ENCODE measurements at places on chromosomes 12 and 14. TPM values are rescaled to one million over a fixed set of nuclear protein-coding genes. Genes with fewer than 3 reads are reported as not detected.

The C1QL4 gene
- total RNA-seq: not detected

The PELI2 gene
- 2.0 TPM for total RNA-seq

The MYRFL gene
- total RNA-seq: 0.14 TPM

The ETFRF1 gene
- 71.5 TPM for total RNA-seq

The ACVRL1 gene
- total RNA-seq: 36.9 TPM

The LHX5 gene
- not detected for total RNA-seq

The OASL gene
- 0.25 TPM for total RNA-seq

The C1S gene
- 108 TPM for total RNA-seq

The OTOGL gene
- total RNA-seq: 0.27 TPM

The PTPRO gene
- total RNA-seq: 0.82 TPM

GRCh38 chr12:30002677-30003076, 218.9 kb upstream of the TMTC1 start:
- no peak overlapping the region for H3K27ac ChIP-seq
- H3K36me3 ChIP-seq: no peaks in the 10 kb centered on the region
- H3K27me3 ChIP-seq: no peaks in the 10 kb centered on the region
- no peaks in the 10 kb centered on the region for H3K4me1 ChIP-seq

- DNase-seq: no peak
- H3K27me3 ChIP-seq: peaks cover 27% of the 10 kb centered on the region
- no peaks in the 10 kb centered on the region for H3K36me3 ChIP-seq
- no peak overlapping the region for H3K4me3 ChIP-seq
Observed at GRCh38 chr12:96112733-96113132, 77.3 kb upstream of the LTA4H start.

GRCh38 chr12:106986625-106987389, at the start of gene MTERF2:
TSS of gene MTERF2 (minus strand) at chr12:106987146. CDS start at chr12:106978714, 8,432 bp downstream.
- peak within 1 kb of the TSS; percentile 83 for H3K4me3 ChIP-seq
- DNase-seq: peak; percentile 95
- no peaks in the 10 kb centered on the region for H3K27me3 ChIP-seq
- H3K4me1 ChIP-seq: peaks cover 46% of the 10 kb centered on the region

DNA sequence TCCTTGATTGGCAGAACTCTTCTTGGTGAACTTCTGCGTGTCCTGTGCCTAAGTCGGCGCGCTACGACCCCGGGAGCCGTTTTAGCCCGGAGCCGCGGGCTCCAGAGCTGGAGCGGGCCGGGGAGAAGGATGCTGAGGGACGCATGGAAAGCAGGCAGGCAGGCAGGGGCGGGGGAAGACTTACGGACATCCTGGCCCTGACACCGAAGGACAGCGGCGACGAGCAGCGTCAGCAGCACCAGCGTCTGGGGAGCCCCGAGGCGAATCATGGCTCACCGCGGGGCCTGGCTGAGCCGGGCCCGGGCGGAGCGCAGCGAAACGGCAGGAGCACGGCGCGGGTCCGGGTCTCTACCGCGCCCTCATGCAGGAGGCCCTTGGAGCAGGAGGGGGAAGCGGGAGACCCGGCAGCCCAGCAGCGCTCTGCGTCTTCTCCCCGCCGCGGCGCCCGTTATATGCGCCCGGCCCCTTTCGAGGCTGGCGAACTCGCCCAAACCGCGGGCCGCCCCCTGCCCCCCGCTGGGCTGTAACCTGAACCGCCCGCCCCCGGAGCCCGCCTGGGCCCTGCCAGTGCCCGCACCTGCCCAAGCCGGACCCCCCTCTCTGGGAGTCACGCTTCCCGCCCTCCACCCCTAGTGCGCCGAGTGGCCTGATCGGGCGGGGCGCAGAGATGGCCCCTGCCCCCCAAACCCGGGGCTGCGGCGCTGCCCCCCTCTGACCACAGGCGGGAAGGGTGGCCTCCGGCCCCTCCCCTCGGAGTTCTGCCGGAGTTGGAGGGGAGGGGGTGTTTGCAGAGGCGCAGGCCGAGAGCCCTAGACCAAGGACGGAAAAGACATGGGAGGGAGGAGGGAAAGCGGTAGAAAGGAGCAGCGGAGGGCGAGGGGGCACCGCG, at the start of gene COL2A1:
Gene COL2A1, minus strand, starts transcription at position 424 of the 889 bp plus-strand sequence. Its CDS starts 155 bp downstream, at position 269.
- DNase-seq: no peak
- H3K27ac ChIP-seq: no peak within 1 kb of the TSS
- peaks cover 47% of the 10 kb centered on the region for H3K4me1 ChIP-seq
- H3K4me3 ChIP-seq: peak within 1 kb of the TSS; percentile 70
- peaks cover 70% of the 10 kb centered on the region for H3K27me3 ChIP-seq

DNA sequence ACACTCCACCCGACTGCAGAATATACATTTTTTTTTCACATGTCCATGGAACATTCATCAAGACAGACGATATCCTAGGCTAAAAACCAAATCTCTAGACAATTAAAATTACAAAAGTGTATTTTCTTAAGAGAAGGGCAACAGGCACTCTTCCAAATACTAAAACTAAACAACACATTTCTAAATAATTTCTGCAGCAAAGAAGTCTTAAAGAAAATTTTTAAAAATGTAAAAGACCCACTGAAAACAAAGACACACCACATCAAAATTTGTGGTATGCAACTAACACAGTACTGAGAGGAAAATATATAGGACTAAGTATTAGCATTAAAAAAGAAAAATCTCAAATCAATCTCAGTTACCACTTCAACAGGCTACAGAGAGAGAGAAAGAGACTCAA, 570.0 kb downstream of the SLC16A7 start:
- no peaks in the 10 kb centered on the region for H3K4me1 ChIP-seq
- no peaks in the 10 kb centered on the region for H3K27me3 ChIP-seq
- H3K27ac ChIP-seq: no peak overlapping the region
- H3K4me3 ChIP-seq: no peak overlapping the region

- no peaks in the 10 kb centered on the region for H3K4me1 ChIP-seq
- no peaks in the 10 kb centered on the region for H3K27me3 ChIP-seq
- no peak for DNase-seq
- no peak overlapping the region for H3K27ac ChIP-seq
- H3K4me3 ChIP-seq: no peak overlapping the region
- no peaks in the 10 kb centered on the region for H3K36me3 ChIP-seq
Observed at GRCh38 chr12:80988986-80989385, 51.3 kb upstream of the LIN7A start.

- no peak overlapping the region for H3K27ac ChIP-seq
- no peaks in the 10 kb centered on the region for H3K36me3 ChIP-seq
- peaks cover 68% of the 10 kb centered on the region for H3K27me3 ChIP-seq
Observed at GRCh38 chr14:99384450-99385417, 95.9 kb downstream of the SETD3 start.

- no peak overlapping the region for H3K27ac ChIP-seq
- no peak for DNase-seq
- no peak overlapping the region for H3K4me3 ChIP-seq
- H3K27me3 ChIP-seq: peaks cover 10% of the 10 kb centered on the region
Observed at GRCh38 chr12:126432780-126433179, 1367.5 kb downstream of the AACS start.

DNA sequence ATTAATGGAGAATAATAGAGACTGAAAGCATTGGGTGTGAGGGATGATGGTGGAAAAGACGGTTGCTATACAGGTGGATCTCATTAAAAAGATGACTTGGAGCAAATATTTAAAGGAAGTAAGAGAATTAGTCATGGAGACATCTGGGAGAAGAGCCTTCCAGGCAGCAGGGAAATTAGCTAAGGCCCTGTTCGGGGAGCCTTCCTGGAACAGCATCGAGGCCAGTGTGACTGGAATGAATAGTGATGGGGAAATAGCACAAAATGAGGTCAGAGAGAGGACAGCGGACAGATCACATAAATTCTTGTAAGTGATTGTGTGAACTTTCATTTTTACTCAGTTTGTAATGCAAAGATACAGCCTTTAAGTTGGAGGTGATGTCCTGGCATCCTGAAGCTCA, 842.3 kb downstream of the SLC6A15 start:
- DNase-seq: no peak
- H3K27ac ChIP-seq: no peak overlapping the region
- no peak overlapping the region for H3K4me3 ChIP-seq
- no peaks in the 10 kb centered on the region for H3K4me1 ChIP-seq
- no peaks in the 10 kb centered on the region for H3K27me3 ChIP-seq

- H3K27me3 ChIP-seq: no peaks in the 10 kb centered on the region
- H3K36me3 ChIP-seq: no peaks in the 10 kb centered on the region
- H3K4me3 ChIP-seq: no peak overlapping the region
- H3K27ac ChIP-seq: no peak overlapping the region
Observed at GRCh38 chr14:102693006-102693755, 84.1 kb upstream of the TRAF3 start.

DNA sequence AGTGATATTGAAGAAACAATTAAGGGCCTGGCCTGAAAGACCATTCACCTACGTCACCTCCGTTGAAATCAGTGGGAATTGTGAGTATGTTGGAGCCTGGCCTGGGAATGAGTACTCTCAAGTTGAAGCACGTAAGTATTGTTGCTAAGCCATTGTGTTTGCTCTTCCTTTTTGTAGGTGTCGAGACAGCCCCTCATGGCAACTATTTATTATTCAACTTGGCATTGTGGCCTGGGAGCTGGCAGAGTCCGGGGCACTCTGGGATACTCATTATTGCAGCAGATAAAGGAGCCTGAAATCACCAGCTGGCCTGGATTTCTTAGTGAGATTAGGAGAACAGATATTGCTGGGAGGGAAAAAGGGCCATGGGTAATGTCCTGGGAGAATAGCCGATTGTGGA, 147.4 kb downstream of the C12orf75 start:
- no peaks in the 10 kb centered on the region for H3K36me3 ChIP-seq
- H3K4me1 ChIP-seq: peaks cover 3% of the 10 kb centered on the region
- H3K4me3 ChIP-seq: no peak overlapping the region
- no peak for DNase-seq
